ENCODE measurements at places on chromosomes 6 and 20.

DNA sequence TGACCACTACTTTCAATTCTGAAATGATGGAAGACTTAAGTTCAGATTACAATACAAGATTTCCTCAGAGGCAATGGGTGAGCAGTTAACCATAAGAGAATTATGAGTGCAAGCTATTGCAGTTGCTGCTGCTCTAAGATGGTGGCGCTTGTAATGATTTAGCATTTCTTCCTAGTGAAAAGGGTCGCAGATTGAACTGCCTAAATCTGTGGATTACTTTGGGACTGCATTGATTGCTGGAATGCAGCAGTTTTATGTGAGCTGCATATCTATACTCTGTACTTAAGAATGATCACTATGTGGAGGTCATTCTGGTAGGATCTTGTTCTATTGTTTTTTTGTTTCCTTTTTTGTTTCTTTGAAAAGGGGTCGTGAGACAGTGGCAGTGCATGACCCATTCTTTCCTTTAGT lies 5.3 kb downstream of the SCAF8 start:
- DNase-seq = no peak

- no peak for DNase-seq
These were observed 20.7 kb downstream of the DYNLRB1 start for GRCh38 chr20:34536798-34537394.

DNA sequence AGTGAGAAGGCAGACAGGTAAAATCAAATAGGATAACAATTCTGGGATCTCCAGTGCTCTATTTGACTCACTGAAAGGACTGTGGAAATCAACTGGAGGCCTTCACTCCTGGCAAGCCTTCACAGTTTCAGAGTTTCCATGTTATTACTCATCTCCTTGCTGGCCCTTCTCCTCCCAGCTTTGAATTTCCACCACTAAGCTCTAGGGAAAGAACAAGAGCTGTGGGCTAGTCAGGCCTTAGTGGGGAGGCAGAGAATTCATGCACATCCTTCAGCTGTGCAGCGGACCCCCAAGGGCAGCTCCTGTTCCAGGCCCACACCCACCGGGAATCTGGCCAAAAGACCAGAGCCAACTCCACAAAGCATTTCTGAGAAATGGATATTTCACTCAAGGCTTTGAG lies 26.0 kb downstream of the MYLIP start:
- no peak for DNase-seq

DNA sequence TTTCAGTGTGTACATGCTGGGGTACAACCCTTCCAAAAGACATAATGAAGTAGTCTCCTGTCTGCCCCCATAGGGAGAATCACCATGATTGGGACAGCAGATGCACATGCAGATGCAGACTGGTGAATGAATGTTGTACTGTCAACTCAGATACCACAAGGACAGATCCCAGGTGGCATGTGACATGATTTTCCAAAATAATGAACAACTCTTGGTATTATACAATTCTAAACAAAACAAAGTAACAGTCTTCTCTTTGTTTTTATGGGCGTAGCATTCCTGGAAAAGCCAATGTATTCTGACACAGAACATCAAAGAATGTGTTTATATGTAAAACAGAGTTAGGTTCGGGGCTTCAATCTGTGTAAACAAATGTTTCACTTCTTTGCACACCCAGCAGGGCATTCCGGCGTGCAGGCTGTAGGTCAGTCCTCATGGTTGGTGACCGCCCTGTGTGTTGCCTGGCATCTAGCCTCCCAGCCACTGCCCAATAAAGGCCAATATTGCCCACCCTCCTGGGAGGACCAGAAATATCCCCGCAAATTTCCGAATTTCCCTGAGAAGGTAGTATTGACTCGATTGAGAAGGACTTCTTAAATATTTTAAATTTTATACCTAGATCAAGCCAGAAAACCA lies 127.7 kb downstream of the KLHL32 start:
- DNase-seq = no peak

GRCh38 chr6:143063631-143064030 lies 2.9 kb downstream of the AIG1 start:
- no peak for DNase-seq

- no peak for DNase-seq
These were observed 685.4 kb downstream of the TENT5A start for GRCh38 chr6:81067057-81067456.

GRCh38 chr6:139903411-139904157 lies 529.1 kb upstream of the CITED2 start:
- DNase-seq = peak; percentile 26

GRCh38 chr6:124798942-124799496 lies 163.2 kb upstream of the RNF217 start:
- DNase-seq = no peak

GRCh38 chr6:100228437-100228833 lies 234.4 kb upstream of the MCHR2 start:
- no peak for DNase-seq

DNA sequence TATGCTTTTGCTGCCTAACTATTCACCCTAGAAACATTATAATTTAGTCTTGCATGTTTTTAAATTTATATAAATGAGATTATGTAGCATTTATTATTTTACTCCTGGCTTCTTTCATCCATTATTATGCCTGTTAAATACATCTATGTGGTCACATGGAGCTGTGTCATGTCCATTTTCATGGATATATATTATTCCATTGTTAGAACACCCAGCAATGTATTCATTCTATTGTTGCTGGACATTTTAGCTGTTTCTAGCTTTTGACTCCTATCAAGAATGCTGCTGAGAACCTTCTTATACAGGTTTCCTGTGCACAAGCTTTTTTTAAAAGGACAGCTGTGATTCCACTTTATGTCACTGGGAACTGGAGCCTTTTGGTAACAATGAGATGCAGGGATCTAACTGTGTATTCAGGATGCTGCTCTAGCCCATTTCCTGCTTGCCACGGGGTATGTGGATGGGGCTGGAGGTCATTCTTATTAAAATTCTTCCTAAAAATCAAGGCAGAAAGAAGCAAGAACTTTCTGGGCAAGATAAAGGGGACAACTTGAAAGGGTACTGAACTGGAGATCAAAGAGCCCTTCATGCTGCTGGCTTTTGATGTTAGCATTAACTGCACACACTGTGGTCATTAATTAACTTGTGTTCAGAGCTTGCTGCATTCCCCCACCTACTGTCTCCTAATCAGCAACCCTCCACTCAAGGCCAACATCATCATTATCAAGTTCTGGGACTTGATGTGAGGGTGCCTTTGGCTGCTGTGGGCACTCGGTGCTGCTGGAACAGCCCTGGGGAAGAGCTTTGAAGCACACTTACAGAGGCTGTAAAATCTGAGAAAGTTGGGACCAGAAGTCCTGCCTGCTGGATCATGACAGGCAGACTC lies 96.6 kb upstream of the AKIRIN2 start:
- DNase-seq = no peak

GRCh38 chr6:7073821-7074525 lies 33.8 kb upstream of the RREB1 start:
- DNase-seq = peak; percentile 80

GRCh38 chr6:106309766-106310373 lies 15.7 kb downstream of the ATG5 start:
- DNase-seq = no peak

DNA sequence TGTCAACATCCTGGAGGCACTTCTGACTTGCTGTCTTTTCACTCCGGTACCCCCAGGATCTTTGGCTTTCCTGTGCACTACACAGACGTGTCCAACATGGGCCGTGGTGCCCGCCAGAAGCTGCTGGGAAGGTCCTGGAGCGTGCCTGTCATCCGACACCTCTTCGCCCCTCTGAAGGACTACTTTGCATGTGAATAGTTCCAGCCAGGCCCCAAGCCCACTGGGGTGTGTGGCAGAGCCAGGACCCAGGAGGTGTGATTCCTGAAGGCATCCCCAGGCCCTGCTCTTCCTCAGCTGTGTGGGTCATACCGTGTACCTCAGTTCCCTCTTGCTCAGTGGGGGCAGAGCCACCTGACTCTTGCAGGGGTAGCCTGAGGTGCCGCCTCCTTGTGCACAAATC lies 12.0 kb upstream of the MAPRE1 start:
- no peak for DNase-seq

DNA sequence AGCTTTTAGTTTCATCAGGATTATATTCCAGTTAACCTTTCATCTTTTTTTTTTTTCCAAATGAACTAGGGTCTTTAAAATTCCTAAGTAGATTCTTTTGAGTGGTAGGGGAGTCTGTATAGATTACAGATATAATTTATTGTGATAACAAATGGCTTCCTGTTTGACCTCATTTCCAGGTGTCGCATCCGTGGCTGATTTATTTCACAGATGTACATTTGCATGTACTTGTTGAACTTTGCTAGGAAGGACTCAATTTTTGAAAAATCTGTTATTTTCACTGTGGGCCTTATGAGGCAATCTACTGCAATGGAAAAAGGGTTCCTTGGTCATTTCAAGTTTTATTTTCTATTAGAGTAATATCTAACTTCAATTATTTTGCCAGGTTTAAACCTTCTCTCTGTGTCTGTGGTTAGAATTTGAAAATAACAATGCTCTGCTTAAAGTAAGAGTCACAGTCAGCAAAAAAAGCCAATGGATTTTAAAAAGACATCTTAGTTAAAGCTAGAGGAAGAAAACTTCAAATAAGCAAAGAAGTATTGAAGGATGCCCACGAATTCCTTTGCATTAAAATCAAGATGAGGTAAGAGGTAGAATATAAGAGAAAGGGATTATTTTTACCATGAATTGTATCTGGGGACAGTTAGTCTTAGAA lies 57.9 kb downstream of the SAMD5 start:
- DNase-seq = no peak

GRCh38 chr20:25397096-25397495 lies 6.5 kb upstream of the ABHD12 start:
- no peak for DNase-seq
